Posterior cingulate gyrus (tissue), 11 donors: ENCODE measurements at places on chromosomes 1 and 21.

DNA sequence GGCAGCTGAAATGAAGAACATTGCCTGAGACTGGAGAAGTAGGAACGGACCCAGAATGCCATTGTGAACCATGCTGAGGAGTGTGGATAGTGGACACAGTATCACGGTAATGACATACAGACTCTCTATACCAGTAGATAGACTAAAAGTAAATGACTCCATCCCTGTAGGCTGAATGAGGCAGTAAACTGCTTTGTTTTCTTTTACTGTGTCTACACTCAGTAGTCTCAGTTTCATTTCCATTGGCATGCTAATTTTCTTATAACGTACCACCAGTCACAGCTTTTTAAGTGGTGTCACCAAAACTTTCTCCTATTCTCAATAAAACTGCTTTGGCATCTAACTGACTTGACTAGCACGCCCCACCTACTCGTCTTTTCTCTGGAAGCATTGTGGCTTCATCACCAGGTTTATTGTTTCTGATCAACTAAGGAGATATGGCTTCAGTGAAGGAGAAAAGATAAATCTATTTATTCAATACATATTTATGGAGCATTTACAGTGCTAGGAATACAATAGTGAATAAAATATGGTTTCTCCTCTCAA, 8.4 kb upstream of the ZNF697 start:
- DNase-seq: no peak

DNA sequence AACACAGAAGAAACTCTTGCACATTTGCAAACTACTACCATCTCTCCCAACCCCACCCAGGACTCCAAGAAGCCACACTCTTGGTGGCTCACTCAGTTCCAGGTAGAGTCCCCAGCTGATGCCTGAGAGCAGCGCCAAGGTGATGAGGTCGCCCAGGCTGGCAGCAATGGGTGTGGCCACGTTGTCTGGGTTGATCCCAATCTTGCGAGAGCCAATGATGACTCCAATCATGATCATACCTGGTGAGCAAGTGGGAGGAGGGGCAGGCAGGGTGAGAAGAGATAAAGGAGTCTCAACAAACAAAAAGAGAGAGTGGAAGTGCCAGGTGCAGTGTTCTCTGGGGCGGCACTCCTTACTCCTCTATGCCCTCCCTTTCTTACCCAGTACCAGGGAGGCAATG, 14.4 kb downstream of the SLC41A1 start:
- no peak for DNase-seq

- no peak for DNase-seq
These were observed 407.2 kb downstream of the HLX start for GRCh38 chr1:221286399-221286798.

DNA sequence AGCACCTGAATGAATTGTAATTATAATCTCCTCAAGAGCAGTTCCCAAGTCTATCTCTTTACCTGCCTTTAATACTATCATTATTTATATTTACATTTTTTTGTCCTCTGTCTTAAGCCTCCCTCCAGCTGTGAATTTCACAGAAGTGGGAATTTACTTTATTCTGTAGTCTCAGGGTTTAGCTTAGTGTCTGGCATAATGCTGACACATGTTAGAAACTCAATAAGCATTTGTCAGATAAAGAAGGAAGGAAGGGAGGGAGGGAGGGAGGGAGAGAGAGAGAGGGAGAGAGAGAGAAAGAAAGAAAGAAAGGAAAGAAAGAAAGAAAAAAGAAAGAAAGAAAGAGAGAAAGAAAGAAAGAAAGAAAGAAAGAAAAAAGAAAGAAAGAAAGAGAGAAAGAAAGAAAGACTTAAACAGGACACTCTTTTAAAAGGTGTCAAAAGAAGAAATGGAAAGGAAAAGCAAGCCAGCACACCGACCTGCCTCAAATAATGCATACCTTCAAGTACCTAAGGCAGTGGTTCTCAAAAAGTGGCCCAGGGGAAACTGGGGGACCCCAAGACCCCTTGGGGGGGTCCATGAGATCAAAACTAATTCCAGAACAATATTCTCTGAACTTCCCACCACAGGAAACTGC, 1.8 kb upstream of the PGLYRP4 start:
- DNase-seq: no peak

DNA sequence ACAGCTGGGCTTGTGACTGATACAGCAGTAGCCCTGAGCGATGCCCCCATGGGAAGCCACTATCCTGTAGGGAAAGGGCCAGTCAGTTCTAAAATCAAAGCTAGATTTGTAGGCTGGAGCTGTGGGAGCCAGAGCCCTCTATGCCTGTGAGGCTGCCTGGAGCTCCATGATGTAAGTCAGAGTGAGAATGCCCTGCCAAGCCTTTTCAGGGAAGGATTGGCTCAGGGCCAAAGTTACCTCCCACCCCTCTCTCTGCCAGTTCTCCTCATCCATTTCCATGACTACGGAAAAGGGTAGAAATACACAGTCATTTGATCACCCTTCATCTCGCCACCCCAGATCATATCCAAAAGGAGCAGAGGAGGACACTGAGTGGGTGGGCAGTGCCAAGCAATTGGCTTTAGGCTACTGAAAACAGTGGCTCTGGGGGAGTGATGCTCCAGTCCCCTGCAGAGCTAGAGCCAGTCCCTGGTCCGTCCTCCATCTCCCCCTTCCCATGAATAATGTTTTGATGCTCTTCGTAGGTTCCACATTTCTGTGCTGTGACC, 59.5 kb upstream of the KCNA3 start:
- DNase-seq: no peak

DNA sequence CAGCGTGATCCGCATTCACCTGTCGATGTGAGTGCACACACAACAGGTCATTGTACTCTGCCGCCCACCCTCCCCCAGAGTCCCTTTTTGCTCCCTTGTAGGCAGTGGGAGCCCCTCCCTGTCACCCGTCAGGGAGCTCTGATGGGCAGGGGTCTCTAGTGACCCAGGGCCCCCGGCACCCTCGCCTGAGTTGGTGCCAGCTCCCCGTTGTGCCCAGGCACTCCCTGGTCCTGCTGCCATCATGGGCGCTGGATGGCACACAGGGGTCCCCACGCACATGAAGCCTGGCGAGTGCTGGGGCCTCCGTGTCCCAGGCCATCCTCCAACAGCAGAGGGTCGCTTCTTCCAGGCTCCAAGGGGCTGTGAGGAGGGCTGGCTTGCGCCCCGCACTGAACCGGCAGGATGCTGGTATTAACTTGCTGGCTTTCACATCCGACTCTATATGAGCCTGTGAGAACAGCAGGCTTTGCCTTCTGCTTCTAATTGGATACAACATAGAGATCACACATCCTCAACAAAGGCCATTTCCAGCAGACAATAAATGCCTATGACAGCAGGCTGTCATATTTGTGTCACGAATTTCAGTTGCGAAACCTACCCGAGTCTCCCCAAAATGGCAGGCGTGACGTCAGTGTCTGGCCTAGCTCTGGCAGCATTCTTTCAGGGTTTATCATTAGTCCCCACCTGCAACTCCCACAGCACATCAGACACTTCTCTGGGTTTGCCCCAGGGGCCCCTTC, 35.4 kb downstream of the KIAA1614 start:
- no peak for DNase-seq

DNA sequence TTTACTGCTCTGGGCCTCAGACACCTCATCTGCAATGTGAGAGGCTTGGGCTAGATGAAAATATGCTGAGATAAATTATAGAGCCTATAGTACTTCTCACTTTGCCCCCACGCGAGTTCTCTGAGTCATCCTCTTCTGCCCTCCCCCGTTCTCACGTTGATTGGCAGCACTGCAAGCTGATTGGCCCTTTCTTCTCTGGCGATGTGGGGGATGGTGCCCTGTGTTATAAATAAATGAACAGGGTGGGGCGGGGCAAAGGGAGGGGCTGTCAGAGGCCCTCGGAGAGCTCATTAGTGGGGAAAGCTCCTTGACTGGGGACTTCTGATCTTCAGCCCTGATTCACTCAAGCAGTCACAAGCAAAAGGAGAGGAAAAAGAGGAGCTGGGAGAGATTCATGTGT, 64.3 kb upstream of the ZC3H12A start:
- DNase-seq: peak; percentile 46

DNA sequence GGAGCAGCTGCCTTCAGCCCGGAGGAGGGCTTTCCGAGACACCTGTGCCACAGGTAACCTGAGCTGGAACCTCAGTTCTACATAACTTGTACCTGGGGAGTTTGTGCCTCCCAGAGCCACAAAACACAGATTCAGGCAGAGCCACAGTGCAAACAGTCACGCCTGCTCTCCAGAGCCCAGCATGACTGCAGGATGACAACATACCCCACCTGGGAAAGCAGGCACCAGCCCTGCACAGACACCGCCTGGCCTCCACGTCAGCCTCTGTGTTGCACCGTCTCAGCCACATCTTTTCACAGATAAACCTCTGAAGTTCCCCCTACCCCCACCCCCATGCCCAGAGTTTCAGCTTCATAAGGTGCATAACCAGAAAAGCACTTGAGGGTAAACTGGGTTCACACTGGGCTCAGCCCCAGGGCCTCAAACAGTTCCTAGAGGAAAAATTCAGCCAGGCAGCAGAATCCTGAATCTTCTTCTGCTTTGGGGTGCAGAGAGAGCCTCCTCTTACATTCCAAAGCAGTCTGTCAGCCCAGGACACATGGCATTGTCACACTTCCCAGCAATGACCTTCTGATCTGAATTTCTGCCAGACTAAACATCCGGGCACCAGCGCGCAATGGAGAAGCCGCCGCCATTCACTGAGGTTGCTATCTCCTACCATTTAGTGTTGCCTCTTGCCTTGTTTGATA, 229.5 kb downstream of the TOMM20 start:
- DNase-seq: no peak

DNA sequence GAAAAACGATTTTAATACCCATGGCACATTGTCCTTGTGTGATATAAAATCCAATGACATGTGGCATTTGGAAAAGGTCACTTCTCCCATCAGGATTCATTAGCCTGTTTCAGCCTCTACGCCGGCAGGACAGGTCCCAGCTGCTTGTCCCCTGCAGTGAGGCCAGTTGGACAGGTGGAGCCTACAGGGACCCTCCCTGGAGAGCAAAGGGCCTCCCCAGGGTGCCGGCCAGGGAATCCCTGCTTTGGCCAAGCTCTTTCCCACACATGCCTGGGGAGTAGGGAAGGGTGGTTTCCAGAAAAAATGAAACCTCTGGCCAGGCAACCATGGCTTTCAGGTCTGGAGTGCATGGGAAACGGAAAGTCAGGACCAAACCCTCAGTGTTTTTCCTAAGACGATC, 93.1 kb downstream of the TMEM53 start:
- no peak for DNase-seq

- DNase-seq: no peak
These were observed 129.8 kb upstream of the PALMD start for GRCh38 chr1:99516141-99516540.

DNA sequence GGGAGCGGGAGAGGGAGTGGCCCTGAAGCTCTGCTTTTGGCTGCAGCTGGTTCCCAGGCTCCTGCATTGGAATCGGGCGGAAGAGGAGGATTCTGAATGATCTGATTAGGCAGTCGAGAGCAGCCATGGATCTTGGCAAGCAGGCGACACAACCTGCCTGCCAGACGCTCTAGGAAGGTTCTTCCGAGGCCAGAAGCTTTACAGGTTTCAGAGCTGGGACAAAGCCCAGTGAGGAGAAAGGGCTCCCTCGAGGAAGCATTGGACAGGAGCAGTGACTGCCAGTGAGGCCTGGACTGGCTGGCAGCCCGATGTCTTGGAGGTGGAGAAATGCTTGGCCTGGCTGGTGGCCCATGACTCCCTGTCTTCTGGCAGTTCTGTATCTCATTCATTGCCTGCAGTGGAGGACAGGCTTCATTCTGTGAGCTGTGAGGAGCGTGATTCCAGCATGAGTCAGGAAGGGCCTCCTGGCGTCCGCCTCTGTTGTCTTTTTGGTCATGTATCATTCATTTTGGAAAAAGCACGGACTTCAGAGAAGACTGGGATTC, 132.7 kb upstream of the IPO9 start:
- peak; percentile 65 for DNase-seq

DNA sequence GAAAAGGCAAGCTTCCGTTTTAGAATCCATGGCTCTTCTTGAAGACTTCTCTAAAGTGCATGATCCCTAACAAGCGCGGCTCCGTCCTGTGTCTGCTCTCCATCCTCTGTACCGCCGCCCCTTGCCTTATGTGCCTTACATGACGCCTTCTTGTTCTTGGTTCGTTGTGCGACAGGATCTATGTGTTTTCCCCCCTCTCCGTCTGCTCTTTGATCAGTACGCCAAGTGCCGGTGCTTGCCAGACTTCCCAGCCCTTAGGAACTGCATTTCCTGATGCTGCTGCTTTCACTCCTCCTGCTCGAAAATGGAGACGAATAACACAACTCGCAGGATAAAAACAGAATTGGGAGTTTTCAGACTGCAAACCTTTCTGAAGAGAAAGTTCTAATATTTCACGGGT, 13.1 kb downstream of the NDUFV3 start:
- no peak for DNase-seq

DNA sequence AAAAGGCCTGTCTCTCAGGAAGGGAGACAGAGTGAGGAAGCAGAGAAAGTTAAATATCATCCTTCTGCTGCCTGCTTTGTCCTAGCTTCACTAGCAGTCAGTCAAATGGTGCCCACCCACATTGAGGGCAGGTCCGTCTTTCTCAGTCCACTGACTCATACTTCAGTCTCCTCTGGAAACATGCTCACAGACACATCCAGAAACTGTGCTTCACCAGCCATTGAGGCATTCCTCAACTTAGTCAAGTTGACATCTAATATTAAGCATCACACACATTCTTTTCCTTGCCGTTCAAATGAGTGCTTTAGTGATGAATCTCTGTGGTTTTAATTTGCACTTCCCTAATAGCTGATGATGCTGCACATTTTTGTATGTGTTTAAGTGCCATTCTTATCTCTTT, 777.8 kb upstream of the PRMT6 start:
- DNase-seq: no peak

GRCh38 chr1:117336088-117336817, 31.0 kb upstream of the MAN1A2 start:
- DNase-seq: no peak

DNA sequence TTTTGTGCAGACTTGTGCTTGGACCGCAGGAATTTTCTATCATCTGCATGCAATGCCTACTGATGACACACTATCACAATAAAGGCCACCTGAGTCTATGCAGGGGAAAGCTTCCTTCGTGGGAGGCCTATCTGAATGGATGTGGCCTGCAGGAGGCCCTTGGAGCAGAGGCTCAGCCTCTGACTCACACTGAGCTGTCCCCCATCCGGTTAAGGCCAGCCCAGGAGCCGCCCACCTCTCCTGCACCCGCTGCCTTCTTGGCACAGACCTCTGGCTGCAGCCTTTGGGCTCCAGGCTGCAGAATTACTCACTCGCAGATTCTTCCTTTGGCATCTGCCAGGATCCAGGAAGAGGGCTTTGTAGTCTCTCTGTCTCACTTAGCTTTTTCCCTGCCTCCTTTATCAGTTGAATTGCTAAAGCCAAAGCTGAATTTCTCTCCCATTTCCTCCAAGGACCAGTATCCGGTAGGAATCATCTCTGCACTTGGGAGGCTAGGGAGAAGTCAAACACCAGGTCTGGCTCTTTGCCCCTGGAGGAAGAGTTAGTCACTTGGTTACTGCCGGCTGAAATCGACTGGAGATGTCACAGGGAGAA, 65.1 kb upstream of the JUN start:
- DNase-seq: peak; percentile 65

DNA sequence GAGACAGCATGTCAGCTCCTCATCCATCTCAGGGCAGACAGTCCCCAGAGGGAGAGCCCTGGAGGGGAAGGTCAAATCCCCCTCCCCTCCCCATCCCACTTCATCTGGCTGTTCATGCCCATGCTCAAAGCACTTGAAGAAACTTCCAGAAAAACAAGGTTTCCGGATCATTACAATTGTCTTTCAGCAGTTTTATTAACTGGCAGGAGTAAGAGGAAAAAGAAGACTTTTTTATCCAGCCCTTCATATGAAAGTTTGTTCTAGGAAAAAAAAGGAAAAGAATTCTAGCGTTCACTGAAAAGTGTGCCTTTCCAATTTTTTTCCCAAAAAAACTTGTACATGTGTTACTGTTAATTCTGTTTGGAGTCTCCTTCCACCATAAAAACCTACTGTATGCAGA, 145.7 kb upstream of the TIAM1 start:
- no peak for DNase-seq
